ENCODE measurements at places on chromosomes 6 and 20.

DNA sequence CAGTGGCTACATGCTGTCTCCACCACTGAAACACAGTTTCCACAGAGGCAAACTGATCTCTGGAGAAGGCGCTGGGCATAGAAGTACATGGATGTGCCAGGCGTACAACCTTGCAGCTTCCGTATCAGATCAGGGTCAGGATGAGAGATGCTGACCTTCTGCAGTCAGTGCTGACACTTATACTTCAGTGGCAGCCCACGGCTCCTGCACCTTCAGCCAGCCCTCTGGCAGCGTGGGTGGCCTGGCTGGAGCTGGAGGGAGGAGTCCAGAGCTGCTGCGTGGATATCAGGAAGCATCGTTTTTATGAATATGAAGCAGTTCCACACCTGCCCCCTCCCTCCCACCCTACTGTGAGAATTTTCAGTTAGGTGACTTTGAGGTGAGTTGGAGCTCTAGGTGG is 149.3 kb downstream of the CFAP61 start:
- no peak for DNase-seq

GRCh38 chr20:45311589-45312211 is 3.6 kb upstream of the MATN4 start:
- peak; percentile 68 for DNase-seq

DNA sequence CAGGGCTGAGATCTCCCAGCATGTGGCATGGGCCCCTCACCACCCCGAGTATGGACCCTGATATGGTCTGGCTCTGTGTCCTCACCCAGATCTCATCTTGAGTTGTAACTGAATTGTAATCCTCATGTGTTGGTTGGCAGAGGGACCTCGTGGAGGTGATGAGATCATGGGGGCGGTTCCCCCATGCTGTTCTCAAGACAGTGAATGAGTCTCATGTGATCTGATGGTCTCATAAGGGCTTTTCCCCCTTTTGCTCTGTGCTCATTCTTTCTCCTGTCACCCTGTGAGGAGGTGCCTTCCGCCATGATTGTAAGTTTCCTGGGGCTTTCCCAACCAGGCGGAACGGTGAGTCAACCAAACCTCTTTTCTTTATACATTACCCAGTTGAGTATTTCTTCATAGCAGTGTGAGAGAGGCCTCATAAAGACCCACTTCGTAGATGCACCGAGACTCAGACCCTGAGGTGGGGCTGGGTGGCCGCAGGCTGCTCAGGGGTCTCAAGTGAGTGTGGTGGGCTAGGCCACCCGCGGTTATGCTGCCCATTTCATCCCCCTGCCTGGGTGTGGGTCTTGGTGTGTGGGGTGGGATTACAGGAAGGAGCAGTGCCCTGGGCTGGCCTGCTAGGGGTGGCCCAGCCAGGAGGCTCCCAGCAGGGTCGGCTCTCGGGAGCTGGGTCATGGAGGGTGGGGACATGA is 26.2 kb upstream of the GATA5 start:
- peak; percentile 61 for DNase-seq

GRCh38 chr6:106383573-106383972 is 23.1 kb downstream of the CRYBG1 start:
- DNase-seq = no peak

- no peak for DNase-seq
Measured at GRCh38 chr6:103367212-103367611, 1492.5 kb downstream of the HACE1 start.

GRCh38 chr6:111944541-111944940 is 71.3 kb upstream of the FYN start:
- DNase-seq = no peak

- no peak for DNase-seq
Measured at GRCh38 chr20:53925651-53926401, 144.6 kb downstream of the BCAS1 start.

- DNase-seq = no peak
Measured at GRCh38 chr6:13526727-13527670, 39.6 kb upstream of the GFOD1 start.

GRCh38 chr6:137927777-137928218 is 60.7 kb downstream of the TNFAIP3 start:
- peak; percentile 69 for DNase-seq

- DNase-seq = no peak
Measured at GRCh38 chr6:159646733-159647132, 46.3 kb downstream of the SOD2 start.

- DNase-seq = no peak
Measured at GRCh38 chr6:133854364-133855275, 34.3 kb upstream of the TCF21 start.

DNA sequence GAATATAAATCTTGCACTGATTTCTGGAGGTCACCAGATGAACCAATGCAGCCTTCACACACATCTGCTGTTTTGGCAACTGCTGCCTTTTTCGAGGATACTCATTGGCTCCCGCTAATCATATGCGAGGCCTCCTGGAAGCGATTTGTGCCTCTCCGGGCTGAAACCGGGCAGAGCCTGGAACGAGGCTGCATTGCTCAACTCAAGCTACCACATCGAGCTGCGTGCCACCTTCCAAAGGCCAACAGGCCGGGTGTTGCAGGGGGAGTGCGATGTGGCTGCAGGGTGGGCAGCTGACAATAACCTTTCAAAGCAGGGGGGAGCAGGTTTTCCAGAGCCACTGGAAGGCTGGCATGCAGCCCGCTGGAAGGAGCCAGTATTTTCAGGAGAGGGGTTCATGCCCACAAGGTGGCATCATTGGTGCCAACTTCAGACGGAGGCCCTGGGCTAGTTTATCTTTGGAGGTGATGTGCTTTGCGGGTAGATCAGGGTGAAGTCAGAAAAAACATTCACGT is 122.6 kb upstream of the IFNGR1 start:
- DNase-seq = peak; percentile 15

DNA sequence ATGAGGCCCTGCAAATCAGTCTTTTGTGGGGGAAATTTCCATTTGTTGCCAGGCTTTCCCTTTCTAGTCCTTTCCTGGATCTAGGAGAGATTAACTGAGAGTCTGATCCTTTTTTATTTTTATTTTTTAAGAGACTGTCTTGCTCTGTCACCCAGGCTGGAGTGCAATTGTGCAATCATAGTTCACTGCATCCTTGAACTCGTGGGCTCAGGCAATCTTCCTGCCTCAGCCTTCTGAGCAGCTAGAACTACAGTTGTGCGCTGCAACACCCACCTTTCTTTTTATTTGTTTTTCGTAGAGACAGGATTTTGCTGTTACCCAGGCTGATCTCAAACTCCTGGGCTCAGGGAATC is 22.9 kb downstream of the OR2B2 start:
- DNase-seq = no peak

DNA sequence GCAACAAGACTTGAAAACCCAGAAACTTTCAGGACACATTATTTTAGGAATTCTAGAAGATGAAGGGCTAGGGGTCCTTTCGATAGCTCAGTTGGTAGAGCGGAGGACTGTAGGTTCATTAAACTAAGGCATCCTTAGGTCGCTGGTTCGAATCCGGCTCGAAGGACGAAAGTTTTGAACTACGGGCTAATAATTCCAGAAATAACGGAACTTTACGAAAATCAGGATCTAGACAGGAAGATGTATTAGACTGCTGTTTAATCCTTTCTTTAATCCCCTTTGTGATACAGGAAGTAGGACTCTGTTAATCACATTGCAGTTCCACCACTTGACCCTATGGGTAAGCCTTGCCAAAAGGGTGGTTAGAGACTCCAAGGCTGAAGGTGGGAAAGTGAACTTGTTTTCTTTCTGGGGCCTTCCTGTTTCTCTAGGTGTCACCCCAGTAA is 21.2 kb upstream of the ABT1 start:
- DNase-seq = no peak

DNA sequence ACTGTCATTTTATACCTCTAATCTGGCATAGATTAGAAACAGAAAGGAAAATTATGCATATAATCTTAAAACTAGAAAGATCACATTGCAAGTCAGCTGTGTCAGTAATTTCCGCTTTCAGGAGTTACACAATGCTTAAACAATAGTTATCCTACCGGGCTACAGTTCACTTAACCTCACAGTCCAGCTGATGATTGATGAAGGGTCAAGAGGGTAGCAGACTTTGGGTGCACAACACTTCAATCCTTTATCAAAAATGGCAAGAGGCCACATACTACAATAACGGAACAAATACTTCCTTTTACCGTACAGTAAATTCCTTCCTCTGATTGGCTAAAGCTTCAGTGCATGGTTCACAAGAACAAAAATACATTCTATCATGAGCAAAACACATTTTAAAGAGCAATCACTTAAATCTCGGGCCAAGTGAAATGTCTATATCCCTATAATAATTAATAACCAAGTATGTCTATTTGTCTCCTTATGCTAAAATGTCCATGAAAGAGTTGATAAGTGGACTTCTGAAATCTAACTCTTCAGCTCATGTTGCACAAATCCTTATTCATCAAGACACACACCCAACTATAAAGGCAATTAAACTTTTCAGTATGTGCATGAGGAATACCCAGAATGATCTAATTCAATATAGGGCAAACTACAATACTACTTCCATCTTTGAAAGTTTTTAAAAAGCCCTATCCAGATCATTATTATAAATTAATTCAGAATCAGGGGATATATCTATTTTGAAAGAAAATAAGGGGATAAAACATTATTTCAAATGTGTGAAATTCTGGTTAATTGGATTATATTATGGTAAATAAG is 76.8 kb downstream of the HIVEP2 start:
- no peak for DNase-seq

DNA sequence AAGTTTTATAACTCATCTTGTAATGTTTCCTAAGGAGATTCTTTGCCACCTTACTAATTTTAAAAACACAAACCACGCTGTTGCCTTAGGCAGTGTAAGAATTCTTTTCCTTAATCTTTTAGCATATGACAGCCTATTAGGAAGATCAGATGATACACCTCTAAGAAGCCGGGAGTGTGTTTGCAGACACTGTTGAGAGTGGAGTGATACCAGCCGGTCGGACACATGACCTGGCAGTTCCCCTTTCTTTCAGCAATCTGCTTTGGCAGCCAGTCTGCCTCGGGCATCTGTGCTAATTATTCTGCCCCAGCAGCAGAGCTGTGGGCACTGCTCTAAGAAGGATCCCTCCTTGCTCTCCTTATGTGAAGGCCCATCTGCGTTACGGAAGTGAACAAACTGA is 50.9 kb downstream of the PLCB4 start:
- DNase-seq = no peak

- no peak for DNase-seq
Measured at GRCh38 chr6:46023216-46023915, 7.7 kb upstream of the CLIC5 start.

GRCh38 chr6:52595000-52595795 is 18.3 kb upstream of the TRAM2 start:
- DNase-seq = no peak

- DNase-seq = peak; percentile 45
Measured at GRCh38 chr20:4038047-4038459, 22.7 kb upstream of the RNF24 start.

DNA sequence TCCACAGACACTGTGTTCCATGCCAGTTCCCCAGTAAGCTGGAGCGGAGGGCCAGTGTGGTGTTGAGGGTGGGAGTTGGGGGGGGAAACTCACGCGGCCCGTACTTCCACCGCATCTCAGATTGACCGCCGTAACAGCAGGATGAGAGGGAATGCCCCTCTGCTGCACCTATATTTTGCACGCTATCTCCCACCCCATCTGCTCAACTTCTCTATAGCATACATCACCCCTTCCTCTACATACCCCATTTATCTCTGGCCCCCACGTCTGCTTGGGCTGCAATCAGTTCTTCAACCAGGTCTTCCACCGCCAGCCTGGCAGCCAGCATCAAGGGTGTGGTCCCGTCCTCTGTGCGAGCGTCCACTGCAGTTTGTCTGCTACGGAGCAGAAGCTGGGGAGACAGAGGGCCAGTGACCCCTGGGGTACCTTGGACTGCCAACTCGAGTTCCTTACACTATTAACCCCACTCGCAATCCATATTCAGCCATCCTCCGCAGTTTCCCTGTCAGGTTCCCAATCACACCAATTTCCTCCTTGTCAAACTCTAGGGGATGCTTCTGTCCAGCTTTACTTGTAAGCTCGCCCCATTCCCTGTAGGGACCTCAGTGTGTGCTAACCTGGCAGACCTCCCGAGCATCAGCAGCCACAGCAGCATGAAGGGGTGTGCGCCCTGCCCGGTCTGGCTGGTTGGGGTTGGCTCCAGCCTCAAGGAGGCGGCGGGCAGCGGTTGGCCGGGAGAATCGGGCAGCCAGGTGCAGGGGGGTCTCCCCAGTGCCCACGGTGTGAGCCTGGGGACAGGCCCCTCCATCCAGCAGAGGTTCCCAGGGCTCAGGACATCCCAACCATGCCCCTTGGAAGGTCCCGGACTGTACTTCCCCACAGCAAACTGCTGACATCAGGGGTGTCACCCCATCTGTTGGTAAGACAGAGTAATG is 4.5 kb upstream of the GPSM3 start:
- DNase-seq = no peak

DNA sequence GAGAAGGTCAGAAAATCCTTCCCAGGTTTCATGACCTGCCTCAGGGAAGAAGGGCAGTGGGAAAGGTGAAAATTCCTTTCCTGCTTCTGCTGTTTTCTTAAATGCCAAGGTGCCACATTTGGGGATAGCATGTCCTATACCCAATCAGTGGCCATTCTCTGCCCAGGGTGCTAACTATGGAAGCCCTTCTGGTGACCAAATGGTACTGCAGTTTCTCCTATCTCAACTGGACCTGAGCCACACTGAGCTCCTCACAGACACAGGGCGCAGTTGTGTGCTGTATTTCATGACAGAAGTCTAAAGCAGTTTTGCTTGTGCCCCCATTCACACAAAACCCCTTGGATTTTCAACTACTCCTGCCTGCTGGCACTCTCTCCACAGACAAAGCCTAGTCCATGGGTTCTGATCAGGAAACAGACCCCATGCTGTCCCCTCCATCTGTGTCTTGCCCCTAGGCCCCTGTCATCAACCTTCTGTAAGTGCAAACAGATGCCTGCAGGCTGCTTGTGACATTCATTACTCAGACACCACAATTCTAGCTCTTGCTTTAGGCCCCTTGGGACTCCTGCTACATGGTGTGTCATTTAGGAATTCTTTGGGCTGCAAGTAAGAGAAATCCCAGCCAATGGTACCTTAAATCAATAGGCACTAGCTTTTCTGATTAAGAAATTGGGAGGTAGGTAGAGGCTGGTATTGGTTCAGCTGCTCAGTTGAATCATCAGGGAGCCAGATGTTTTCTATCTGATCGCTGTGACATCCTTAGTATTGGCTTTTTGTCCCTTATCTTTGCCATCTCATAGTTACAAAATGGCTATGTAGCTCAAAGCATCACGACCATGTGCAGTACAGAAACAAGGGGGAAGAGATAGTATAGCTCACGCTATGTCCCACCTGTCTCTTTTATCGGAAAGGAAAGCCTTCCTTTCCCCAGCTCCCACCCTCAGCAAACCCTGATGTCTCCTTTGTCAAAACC is 147.8 kb downstream of the CD83 start:
- DNase-seq = no peak

- no peak for DNase-seq
Measured at GRCh38 chr6:30889496-30889885, 5.2 kb downstream of the DDR1 start.
